ENCODE measurements at places on chromosomes 1 and 21.

- DNase-seq, result no peak
- H3K27me3 ChIP-seq, result no peaks in the 10 kb centered on the region
- H3K27ac ChIP-seq, result peak overlapping the region; percentile 3
- H3K36me3 ChIP-seq, result peaks cover 7% of the 10 kb centered on the region
These were observed 34.6 kb upstream of the TNFSF4 start for GRCh38 chr1:173241528-173242347.

- H3K4me1 ChIP-seq, result peaks cover 35% of the 10 kb centered on the region
- peak overlapping the region; percentile 96 for H3K27ac ChIP-seq
- H3K27me3 ChIP-seq, result no peaks in the 10 kb centered on the region
- H3K36me3 ChIP-seq, result peaks cover 23% of the 10 kb centered on the region
These were observed 994 bp upstream of the LAMTOR5 start for GRCh38 chr1:110408488-110408887.

- H3K27ac ChIP-seq, result no peak overlapping the region
- DNase-seq, result no peak
- no peak overlapping the region for H3K4me3 ChIP-seq
- no peaks in the 10 kb centered on the region for H3K27me3 ChIP-seq
- no peaks in the 10 kb centered on the region for H3K36me3 ChIP-seq
These were observed 40.5 kb upstream of the ZNF326 start for GRCh38 chr1:89954401-89954800.

- peaks cover 5% of the 10 kb centered on the region for H3K4me1 ChIP-seq
- DNase-seq, result no peak
- no peak overlapping the region for H3K27ac ChIP-seq
- no peaks in the 10 kb centered on the region for H3K36me3 ChIP-seq
- no peaks in the 10 kb centered on the region for H3K27me3 ChIP-seq
These were observed 56.3 kb upstream of the SYNC start for GRCh38 chr1:32758795-32759430.

DNA sequence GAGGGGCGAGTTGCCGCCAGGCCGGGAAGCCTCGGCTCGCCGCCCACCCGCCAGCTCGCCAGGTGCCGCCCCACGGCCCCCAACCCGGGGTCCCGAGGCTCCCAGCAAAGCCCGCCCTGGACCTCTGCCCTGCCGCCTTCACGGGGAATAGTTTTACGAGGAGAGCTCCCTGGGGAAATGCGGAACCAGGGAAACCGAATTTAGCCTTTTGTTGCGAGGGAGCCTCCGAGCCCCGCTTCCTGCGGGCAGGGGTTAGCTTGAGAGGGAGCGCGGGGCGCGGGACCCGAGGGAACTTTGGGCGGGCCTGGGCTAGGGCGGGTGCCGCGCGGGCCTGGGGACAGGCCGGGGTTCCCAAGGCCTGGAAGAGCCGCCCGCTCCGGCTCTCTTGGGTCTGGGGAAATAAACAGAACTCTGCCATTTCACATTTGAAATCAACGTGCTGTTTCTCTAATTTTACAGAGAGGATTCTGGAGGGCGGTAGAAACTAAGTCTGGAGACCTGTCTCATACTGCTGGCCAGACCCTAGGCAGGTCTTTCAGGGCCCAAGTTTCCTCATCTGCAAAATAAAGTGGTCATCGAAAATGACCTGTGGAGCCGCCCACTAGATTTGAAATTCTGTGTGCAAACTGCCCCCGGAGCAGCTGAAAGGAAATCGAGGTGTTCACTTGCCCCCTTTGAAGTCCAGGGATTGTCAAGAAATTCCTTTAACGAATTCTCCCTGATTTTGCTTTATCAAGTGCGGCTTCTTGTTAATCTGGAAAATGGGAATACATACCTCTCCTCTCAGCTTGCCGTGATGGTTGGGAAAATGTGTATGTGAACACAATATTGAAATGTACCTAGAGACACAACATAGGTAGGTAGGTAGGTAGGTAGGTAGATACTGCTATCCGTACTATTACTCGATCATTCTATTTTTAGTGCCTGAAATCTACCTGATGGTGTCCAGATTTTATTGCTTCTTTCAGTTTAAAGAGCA, 749 bp upstream of the GLUL start:
- DNase-seq, result no peak
- H3K27ac ChIP-seq, result no peak overlapping the region
- peaks cover 14% of the 10 kb centered on the region for H3K36me3 ChIP-seq
- peaks cover 8% of the 10 kb centered on the region for H3K27me3 ChIP-seq

- DNase-seq, result no peak
- H3K27me3 ChIP-seq, result no peaks in the 10 kb centered on the region
- no peaks in the 10 kb centered on the region for H3K4me1 ChIP-seq
- H3K27ac ChIP-seq, result no peak overlapping the region
These were observed 91.6 kb downstream of the TBX19 start for GRCh38 chr1:168372307-168372706.

GRCh38 chr1:89280766-89281165, 8.1 kb upstream of the GBP5 start:
- no peak overlapping the region for H3K4me3 ChIP-seq
- peaks cover 21% of the 10 kb centered on the region for H3K4me1 ChIP-seq
- no peaks in the 10 kb centered on the region for H3K36me3 ChIP-seq
- DNase-seq, result no peak

DNA sequence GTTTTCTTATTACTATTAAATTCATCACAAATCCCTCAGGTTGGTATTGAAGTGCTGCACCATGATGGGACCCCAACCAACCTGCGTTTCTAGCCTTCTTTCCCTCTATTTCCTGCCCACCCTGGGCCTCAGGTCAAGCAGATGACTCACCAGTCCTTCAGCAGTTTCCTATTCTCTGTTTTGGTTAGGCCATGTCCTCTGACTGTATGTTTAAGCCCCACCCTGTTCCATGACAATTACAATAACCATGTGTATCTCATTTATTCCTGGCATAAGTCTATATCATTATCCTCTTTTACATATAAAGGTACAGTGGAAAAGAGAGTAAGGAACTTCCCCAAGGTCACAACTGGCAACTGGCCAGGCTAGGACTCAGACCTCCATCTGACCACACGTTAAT, 5.3 kb upstream of the FAM78B start:
- H3K4me3 ChIP-seq, result no peak overlapping the region
- H3K27me3 ChIP-seq, result peaks cover 12% of the 10 kb centered on the region

GRCh38 chr1:66947267-66947666, 22.5 kb downstream of the MIER1 start:
- peaks cover 4% of the 10 kb centered on the region for H3K4me1 ChIP-seq
- H3K36me3 ChIP-seq, result peaks cover 65% of the 10 kb centered on the region
- no peaks in the 10 kb centered on the region for H3K27me3 ChIP-seq
- no peak for DNase-seq
- no peak overlapping the region for H3K27ac ChIP-seq

DNA sequence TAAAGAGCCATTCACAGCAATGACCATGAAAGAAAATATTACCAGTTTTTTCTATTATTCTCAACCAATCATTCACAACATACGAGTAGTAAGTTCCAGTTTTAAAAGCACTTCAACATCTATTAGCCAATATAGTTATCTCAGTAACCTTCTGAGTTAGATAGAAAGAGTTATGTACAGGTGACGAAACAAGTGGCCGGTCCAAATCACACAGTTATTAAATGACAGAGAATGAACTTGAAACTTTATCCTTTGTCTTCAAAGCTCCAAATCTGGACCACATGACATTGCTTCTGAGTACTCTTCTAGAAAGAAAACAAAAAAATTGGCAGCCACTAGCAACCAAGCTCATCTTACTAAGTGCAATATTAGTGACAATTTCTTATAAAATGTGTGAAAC, 393.8 kb downstream of the OMA1 start:
- no peaks in the 10 kb centered on the region for H3K36me3 ChIP-seq
- no peak overlapping the region for H3K27ac ChIP-seq
- DNase-seq, result no peak
- peaks cover 3% of the 10 kb centered on the region for H3K27me3 ChIP-seq

GRCh38 chr1:177425199-177425598, 254.4 kb downstream of the BRINP2 start:
- H3K4me1 ChIP-seq, result no peaks in the 10 kb centered on the region
- no peak overlapping the region for H3K27ac ChIP-seq
- no peaks in the 10 kb centered on the region for H3K36me3 ChIP-seq
- H3K27me3 ChIP-seq, result no peaks in the 10 kb centered on the region
- DNase-seq, result no peak

- peaks cover 28% of the 10 kb centered on the region for H3K4me1 ChIP-seq
- no peak overlapping the region for H3K27ac ChIP-seq
- no peak overlapping the region for H3K4me3 ChIP-seq
These were observed 3.7 kb downstream of the SCAF4 start for GRCh38 chr21:31728191-31728590.

- H3K36me3 ChIP-seq, result no peaks in the 10 kb centered on the region
- H3K4me3 ChIP-seq, result no peak overlapping the region
- no peaks in the 10 kb centered on the region for H3K27me3 ChIP-seq
- no peak for DNase-seq
- H3K27ac ChIP-seq, result no peak overlapping the region
These were observed 96.2 kb downstream of the RGS2 start for GRCh38 chr1:192905049-192905448.

DNA sequence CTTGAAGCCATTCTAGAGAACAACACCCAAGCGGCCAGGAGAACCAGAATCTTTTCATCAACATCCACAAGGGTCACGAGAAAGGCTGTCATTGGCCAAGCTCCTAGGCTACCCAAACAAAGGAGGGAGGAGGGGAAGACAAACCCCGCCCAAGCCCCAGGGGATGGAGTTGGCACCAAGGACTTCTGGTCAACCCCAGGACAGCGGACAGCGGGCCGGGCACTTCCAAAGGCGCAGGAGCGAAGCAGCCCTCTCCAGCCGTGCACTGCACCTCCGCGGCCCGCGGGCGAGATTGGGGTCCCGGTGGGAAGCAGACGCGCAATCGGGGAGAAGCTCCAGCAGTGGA, at the start of gene CLIC6:
Gene CLIC6, plus strand, starts transcription at position 192 of the 346 bp plus-strand sequence. CDS start 395 bp downstream, outside the sequence.
- H3K4me1 ChIP-seq, result peaks cover 5% of the 10 kb centered on the region
- H3K4me3 ChIP-seq, result peak within 1 kb of the TSS; percentile 41
- H3K36me3 ChIP-seq, result no peaks in the 10 kb centered on the region
- peaks cover 44% of the 10 kb centered on the region for H3K27me3 ChIP-seq
- no peak for DNase-seq

GRCh38 chr1:173420330-173420806, 56.8 kb upstream of the PRDX6 start:
- H3K36me3 ChIP-seq, result no peaks in the 10 kb centered on the region
- no peak for DNase-seq
- H3K4me3 ChIP-seq, result peak overlapping the region; percentile 60
- peaks cover 63% of the 10 kb centered on the region for H3K4me1 ChIP-seq

GRCh38 chr1:217943361-217943760, 312.2 kb downstream of the SPATA17 start:
- no peak for DNase-seq
- H3K36me3 ChIP-seq, result no peaks in the 10 kb centered on the region
- no peak overlapping the region for H3K27ac ChIP-seq
- no peaks in the 10 kb centered on the region for H3K4me1 ChIP-seq

- H3K4me3 ChIP-seq, result no peak overlapping the region
- no peaks in the 10 kb centered on the region for H3K4me1 ChIP-seq
- no peak for DNase-seq
- H3K27ac ChIP-seq, result no peak overlapping the region
These were observed 3.4 kb upstream of the FTCD start for GRCh38 chr21:46158666-46159300.

GRCh38 chr1:164689672-164690511, 130.9 kb downstream of the PBX1 start:
- no peak for DNase-seq
- no peaks in the 10 kb centered on the region for H3K4me1 ChIP-seq
- no peaks in the 10 kb centered on the region for H3K36me3 ChIP-seq
- H3K27me3 ChIP-seq, result no peaks in the 10 kb centered on the region
- H3K4me3 ChIP-seq, result no peak overlapping the region

DNA sequence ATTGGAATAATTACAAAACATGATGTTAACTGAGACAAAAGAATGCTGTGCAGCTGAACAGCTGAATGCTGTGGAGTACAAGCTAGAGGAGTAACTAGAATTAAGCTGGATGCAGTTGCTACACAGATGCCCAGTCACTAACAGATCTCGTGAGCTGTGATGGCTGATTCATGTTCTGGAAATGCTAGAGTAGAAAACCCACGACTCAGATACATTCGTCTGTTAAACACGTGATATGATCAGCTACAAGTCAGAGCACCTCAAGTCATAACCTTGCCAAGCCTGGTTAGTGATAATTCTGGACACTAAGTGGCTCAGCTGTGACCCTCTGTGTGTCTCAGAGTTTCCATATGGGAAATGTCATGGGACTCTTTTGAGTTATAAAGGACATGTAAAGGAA, 89.7 kb upstream of the ESRRG start:
- DNase-seq, result no peak
- H3K4me1 ChIP-seq, result no peaks in the 10 kb centered on the region
- no peaks in the 10 kb centered on the region for H3K36me3 ChIP-seq
- no peak overlapping the region for H3K27ac ChIP-seq

GRCh38 chr1:8142955-8143629, 117.0 kb upstream of the ERRFI1 start:
- no peaks in the 10 kb centered on the region for H3K36me3 ChIP-seq
- H3K4me1 ChIP-seq, result no peaks in the 10 kb centered on the region
- H3K27me3 ChIP-seq, result peaks cover 22% of the 10 kb centered on the region
- no peak overlapping the region for H3K27ac ChIP-seq
- H3K4me3 ChIP-seq, result no peak overlapping the region
